ENCODE measurements at places on chromosomes 2 and 18. TPM values are rescaled to one million over a fixed set of nuclear protein-coding genes. Genes with fewer than 3 reads are reported as not detected.

EFHD1 gene
- 2.7 TPM for total RNA-seq

ZSWIM2 gene
- total RNA-seq: 0.49 TPM

FZD7 gene
- 5.4 TPM for total RNA-seq

TTC27 gene
- 21.4 TPM for total RNA-seq

ASAP2 gene
- total RNA-seq: 44.5 TPM

LCT gene
- not detected for total RNA-seq

SANBR gene
- total RNA-seq: 45.2 TPM

SLC30A3 gene
- 1.2 TPM for total RNA-seq

KCNG3 gene
- total RNA-seq: 0.49 TPM

BOLL gene
- total RNA-seq: not detected

POTEC gene
- not detected for total RNA-seq

CYTIP gene
- total RNA-seq: 2.0 TPM

AQP12A gene
- not detected for total RNA-seq

FOXD4L1 gene
- total RNA-seq: 0.25 TPM

NAT8 gene
- total RNA-seq: not detected

ABCG5 gene
- not detected for total RNA-seq

MAP2 gene
- 767 TPM for total RNA-seq

APCDD1 gene
- total RNA-seq: 9.8 TPM

UGT1A9 gene
- not detected for total RNA-seq

C2orf72 gene
- 31.0 TPM for total RNA-seq

GEN1 gene
- total RNA-seq: 6.6 TPM

DYNAP gene
- not detected for total RNA-seq

SERPINB10 gene
- not detected for total RNA-seq

KIAA2012 gene
- 0.98 TPM for total RNA-seq

KCNIP3 gene
- 3.0 TPM for total RNA-seq

INPP4A gene
- total RNA-seq: 63.2 TPM

Measured in temporal lobe (tissue), 4 donors.